Cortex of kidney (tissue), 1 donor: ENCODE measurements at places on chromosomes 2 and 18.

- DNase-seq: no peak
These were observed 77.5 kb downstream of the ACSL3 start for GRCh38 chr2:222938327-222938726.

- DNase-seq: no peak
These were observed 71.6 kb downstream of the SDC1 start for GRCh38 chr2:20153131-20153851.

DNA sequence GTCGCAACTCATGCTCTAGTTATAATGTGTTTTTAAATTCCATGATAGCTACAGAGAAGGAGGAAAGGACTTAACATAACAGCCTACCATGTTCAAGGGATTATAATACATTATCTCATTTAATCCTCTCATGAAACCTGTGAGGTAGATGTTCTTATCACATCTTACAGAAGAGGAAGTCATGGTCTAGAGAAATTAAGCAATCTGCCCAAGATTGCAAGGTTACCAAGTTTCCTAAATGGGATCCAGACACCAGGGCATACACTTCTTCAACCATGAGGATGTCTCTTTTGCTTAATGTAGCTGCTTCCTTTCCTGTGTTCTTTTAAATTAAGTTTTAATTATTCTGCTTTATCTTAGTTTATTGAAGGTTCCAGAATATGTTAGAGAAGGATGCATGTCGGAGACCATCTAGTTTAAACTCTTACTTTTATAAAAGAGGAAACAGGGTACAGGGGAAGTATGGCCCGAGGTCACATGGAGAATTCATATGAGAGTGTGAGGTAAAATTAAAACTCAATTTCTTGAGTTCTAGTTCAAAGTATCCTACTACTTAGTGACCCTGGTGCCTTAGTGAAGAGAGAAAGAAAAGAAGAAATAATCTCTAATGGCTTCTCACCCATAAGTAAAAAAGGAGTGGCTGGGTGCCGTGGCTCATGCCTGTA, 3.6 kb upstream of the IL1A start:
- DNase-seq: no peak

GRCh38 chr2:165219481-165219880, 15.6 kb upstream of the SCN3A start:
- DNase-seq: no peak

DNA sequence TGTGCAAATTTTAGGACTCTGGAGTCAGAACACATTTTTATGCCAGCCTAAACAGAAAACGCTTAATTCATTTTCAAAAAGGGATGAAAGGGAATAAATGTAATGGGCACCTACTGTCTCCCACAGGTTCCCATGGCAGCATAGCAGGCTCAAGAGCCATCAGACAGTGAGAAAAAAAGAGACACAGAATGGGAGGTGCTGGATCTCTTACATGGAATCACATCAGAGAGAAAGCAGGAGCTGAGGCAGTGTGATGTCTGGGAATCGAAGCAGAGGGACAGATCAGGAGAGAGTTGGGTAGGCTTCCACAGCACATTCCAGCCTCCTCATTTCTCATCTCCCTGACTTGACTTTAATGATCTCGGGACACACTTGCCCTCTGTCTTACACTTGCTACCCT, 684.3 kb downstream of the KCNJ3 start:
- DNase-seq: no peak

GRCh38 chr18:10743766-10744165, 217.9 kb downstream of the NAPG start:
- no peak for DNase-seq

- DNase-seq: no peak
These were observed 129.9 kb downstream of the TRIM43 start for GRCh38 chr2:95721726-95722125.

DNA sequence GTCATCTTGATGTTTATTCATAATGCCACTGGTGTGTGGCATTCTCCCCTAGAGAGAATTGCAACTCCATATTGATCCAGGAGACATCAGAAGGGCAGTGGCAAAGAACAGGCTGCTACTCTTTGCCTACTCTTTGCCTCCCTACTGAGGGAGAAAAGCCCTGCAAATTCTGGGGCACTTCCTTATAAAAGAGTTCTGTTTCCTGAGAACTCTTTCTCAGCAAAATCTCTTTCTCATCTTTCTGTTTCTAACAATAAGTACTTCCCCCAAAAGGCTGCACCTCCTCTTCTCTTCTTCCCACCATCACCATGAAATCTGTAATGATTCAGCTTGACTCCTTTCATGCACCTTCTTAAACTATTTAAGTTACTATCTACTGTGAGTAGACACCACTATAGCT, 270.3 kb downstream of the MREG start:
- DNase-seq: no peak

GRCh38 chr18:13120255-13120654, 98.3 kb upstream of the LDLRAD4 start:
- no peak for DNase-seq

GRCh38 chr2:168642873-168643272, 159.6 kb upstream of the NOSTRIN start:
- no peak for DNase-seq

- no peak for DNase-seq
These were observed 81.8 kb downstream of the RTP5 start for GRCh38 chr2:241951316-241951700.

DNA sequence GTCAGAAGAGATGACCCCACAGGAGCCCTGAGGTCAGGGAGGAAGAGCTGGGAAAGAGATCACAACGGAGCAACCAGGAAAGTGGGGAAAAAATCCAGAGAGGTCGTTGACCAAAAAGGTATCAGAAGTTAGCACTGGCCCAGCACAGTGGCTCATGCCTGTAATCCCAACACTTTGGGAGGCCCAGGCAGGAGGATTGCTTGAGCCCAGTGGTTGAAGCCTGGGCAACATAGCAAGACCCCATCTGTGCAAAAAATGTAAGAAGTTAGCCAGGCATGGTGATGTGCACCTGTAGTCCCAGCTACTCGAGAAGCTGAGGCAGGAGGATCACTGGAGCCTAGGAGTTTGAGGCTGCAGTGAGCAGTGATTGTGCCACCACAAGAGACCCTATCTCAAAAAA, 121.5 kb downstream of the GBX2 start:
- no peak for DNase-seq

GRCh38 chr2:10774394-10774793, 38.2 kb downstream of the PDIA6 start:
- no peak for DNase-seq

DNA sequence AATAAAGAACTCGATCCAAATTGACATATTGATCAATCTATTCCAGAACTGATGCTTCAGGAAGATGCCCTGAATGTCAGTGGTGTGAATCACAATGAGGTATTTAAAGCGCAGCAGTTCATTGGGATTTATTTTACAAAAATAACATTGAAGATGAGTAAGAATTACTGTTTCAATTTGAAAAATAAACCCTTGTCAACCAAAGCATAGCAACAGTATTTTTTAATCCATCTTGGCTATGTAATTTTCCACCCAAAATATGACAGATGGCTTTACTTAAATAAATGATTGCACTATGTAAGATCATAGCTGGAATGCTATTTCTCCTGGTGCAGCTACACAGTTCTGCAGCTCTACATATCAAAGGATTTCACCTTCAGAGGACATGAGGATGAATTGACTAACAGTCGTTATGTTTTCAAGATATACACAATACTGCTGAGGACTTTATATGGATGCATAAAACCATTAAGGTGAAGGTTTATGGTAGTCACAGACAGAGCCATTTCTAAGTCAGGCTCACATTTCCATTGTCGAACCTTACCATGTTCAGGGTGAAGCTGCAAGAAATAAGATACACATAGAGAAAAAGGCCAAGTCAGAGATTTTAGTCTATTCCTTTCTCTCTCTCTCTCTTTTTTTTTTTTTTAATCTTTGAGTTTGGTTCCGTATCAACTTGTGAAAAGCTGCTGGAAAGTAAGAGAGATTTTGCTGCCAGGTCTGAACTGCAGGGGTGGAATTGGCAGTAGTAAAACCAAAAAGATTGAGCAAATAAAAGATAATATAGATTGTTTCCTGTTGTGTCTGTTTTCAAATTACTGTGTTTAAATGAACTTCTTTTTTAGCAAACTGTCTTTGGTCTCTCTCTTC, 398.0 kb upstream of the CDH20 start:
- DNase-seq: no peak

GRCh38 chr2:189854940-189855339, 70.7 kb downstream of the PMS1 start:
- no peak for DNase-seq

GRCh38 chr2:120344976-120345581, 857 bp upstream of the INHBB start:
- DNase-seq: no peak

DNA sequence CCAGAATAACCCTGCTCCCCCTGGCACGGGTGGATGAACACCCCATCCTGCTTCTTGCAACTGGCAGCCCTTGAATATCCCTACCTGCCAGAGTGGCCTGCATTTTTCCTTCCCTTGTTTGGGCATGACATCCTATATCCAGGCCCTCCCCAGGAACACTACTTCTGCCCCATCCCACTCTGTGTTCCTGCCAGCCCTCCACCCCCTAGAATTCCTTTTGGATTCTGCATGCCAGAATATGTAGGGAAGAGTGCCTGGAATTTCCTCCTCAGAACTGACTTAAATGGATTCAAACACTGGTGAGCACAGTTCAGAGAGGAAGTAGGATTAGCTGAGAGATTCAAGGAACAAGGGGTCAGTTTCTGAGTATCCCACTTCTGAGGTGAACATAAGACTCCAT, 123.5 kb upstream of the PELI1 start:
- no peak for DNase-seq

DNA sequence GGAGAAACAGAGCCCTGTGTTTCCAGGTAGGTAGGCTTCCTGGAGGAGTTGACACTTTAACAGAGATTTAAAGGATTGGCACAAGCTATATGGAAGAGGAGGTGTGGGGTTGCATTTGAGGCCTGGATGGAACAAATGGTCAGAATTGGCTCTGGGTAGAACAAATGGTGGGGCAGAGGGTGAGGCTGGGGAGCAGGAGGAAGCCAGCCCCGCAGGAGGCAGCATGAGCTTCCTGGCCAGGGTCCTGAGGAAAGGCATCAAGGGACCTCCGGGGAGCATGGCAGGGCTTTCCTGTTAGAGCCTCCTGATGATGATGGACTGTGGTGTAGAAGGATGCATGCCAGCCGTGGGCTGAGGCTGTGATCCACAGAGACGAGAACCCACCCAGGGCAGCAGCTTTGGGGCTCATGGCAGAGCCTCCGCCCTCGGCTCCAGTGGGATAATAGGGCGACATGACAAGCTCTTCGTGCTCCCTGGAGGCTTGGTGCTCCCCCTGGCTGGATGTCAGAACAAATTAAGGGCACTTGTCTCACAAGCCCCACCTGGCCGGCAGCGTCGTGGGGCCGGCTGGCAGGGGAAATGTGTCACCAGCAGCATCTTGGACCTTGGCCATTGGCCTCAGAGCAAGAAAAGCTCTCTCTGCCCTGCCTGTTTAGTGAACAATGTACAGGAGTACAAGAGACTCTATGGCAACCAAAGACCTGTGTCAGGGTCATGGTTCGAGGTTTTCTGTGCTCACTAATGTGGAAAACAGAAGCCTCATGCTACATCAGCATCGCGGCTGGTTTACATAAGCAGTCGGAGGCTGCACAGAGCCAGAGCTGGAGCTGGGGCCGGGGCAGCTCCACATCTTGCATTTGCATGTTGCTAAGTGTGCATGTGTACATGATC, 153.5 kb downstream of the MYCN start:
- no peak for DNase-seq

DNA sequence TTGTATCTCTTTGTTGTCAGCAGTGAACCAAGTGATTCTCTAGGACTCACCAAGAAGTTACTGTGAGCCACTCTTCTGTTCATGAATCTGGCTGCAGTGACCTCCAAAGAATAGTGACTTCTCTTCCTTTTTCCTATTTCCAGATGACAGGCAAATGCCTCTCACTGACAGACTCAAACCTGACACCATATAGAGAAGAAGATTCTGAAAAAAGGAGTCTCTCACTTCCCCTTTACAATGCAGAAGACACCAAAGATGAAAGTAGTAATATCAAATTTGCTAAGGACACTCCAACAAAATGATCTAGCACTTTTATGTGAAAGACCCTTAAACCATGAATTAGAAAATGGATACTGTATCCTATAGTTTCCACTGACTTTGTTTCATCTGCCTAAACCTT, 44.4 kb upstream of the SETBP1 start:
- DNase-seq: no peak

GRCh38 chr2:1294900-1295299, 118.4 kb upstream of the TPO start:
- DNase-seq: no peak

DNA sequence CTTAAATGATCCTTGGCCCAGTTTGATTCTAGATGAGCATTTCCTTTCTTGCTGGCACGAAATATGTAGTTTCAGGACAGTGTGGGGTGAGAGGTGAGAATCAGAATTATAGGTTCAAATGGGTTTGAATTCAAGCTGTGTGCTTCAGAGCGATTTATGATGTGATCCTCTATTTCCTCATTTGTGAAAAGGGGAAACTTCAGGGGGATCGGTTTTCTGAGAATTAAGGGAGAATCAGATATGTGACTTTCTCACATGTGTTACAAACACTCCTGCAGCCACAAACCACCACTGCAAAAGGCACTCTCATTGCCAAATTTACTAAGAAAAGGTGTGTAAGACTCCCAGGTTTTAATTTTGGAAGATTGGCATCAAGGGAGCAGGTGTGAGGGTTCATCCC, 24.4 kb downstream of the HK2 start:
- no peak for DNase-seq

- DNase-seq: no peak
These were observed 89.7 kb upstream of the CNTNAP5 start for GRCh38 chr2:123935405-123935804.
